ENCODE measurements at places on chromosomes 1 and 21.

- peak; percentile 82 for DNase-seq
Measured at GRCh38 chr1:180229483-180230415, at the start of gene LHX4. Gene LHX4, plus strand, starts transcription at chr1:180230264. Its CDS starts 266 bp downstream, at chr1:180230530.

DNA sequence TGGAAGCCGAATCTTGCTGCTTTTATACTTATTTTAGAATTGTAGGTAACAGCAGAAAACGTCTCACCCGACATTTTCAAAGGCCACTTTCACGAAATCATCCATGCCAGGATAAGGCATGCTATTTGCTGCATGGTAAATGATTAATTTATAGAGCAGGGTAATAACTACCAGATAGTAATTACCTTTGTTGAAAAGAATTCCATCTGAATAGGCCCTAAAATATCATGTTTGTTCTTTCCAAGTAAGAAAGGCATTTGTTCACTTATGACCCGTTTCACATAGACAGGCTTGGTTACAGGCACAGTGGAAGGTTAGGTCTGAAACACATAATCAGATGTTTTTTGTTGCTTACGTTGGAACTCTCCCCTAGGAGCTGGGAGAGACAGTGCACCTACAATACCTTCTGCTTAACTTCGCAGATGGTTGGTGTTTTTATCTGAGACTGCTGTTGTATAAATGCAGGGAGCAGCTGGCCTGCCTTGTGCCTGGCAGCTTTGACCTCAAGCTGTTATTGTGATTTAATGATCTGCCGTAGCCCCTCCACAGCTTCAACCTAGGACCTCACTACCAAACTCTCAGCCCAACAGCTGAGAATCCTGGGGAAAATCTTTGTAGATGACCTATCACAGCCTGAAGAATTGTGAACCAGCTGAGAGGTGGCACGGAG lies 1.6 kb downstream of the SLC44A3 start:
- no peak for DNase-seq

DNA sequence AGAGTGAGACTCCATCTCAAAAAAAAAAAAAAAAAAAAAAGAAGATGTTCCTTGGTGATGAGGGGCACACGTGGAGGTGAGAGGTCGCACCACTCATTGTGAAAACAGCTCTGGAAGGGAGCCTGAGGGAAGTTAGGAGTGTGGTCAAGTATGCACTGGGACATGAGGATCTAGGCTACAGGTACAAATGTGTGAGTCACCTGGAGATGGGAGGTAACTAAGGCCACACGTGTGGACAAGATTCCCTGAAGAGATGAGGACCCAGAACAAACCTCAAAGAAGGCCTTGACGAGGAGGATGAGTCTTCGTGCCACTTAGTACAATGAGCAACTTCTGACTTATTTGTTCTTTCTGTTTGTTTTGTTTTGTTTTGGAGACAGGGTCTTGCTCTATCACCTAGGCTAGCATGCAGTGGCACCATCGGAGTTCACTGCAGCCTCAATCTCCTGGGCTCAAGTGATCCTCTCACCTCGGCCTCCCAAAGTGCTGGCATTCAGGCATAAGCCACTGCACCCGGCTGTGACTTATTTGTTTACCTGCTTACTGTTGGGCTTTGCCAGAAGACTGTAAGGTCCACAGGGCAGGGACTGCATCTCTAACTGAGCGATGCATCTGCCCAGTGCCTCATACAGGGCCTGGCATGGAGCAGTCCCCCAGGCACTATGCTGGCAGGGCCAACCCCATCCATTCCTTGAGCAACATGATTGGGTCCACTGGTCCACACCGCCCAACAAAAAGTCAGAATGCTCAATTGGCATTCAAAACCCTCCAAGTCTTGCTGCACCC lies 6.4 kb downstream of the ASAP3 start:
- DNase-seq: no peak

- peak; percentile 96 for DNase-seq
Measured at GRCh38 chr1:53946252-53947171, at the start of gene LRRC42. Gene LRRC42, plus strand, starts transcription at chr1:53946350. Its CDS starts 5,650 bp downstream, at chr1:53952000.

GRCh38 chr1:207973898-207974568 lies 63.1 kb upstream of the CD34 start:
- DNase-seq: no peak

DNA sequence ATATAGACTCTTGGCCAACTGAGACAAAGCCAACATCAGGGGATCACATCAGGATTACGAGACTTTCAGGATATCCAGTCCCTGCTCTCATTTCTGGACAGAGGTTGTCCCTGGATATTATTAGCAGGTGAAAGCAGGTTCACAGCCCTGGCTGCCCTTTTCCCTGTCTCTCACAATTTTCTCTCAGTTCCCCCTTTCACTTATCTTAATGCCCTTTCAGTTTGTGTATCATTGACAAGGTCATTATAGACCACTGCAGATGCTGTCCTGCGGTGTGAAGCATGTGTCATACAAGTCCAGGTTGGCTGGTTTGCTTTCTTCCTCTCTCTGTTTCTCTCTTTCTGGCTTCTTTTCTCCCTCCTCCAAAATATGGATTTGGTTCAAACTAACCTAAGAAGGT lies 2.1 kb upstream of the KLHDC9 start:
- DNase-seq: peak; percentile 64

GRCh38 chr21:45640888-45641479 lies 2.5 kb upstream of the PCBP3 start:
- peak; percentile 59 for DNase-seq

DNA sequence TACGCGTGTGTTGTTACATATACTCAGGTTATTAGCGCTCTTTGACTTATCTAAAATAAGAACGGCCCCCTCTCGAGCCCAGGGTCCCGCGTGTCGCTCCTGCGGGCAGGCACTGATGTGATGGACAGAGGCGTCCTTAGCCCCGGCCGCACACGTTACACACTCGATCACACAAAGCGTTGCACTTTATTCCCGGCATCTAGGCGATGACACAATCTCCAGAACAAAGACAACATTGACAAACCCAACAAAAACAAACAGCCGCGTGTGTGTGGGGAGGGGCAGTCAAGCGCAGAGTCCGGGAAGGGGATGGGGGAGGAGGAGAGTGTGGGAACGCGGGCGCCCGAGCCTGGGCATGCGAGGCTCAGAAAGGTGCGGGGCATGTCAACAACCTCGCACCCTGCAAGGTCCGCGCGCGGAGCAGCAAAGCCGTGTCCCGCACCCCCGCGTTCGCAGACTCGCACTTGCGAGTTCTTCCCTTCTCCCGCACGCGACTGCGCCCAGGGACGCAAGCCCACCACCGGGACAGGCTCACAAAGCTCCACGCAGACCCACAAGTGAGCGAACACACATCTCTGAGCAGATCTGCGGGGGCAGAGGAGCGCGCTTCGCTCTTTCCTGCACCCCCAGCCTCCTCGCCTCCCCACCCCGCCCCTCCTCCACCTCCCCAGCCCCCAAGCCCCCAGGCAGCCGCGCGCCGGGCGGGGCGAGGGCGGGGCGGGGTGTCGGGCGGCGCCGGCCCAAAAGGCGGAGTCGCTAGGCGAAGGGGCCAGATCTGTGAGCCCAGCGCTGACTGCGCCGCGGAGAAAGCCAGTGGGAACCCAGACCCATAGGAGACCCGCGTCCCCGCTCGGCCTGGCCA lies at the start of gene EFNA1:
Gene EFNA1, plus strand, starts transcription at position 772 of the 862 bp plus-strand sequence. CDS start 102 bp downstream, outside the sequence.
- DNase-seq: peak; percentile 67

- DNase-seq: no peak
Measured at GRCh38 chr21:25563361-25564116, 43.7 kb downstream of the MRPL39 start.

DNA sequence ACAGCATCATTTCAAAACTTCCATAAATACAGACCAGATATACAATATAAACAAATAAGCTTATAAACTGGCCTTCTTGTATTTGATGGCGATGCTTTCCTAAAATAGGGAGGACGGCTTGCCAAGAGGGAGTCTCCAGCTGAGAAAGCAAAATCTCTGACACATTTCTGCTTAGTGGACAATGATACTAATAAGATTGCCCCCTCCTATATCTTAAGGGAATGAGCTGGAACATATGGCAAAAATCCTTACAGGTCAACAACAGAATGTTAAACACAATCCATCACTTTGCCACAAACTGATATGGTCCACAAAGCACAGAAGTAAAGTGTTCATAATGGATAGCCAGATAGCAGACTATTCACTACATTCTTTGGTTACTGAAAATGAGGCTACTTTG lies 7.1 kb upstream of the GADD45A start:
- DNase-seq: no peak

GRCh38 chr21:31618696-31619430 lies 40.6 kb upstream of the SOD1 start:
- no peak for DNase-seq

DNA sequence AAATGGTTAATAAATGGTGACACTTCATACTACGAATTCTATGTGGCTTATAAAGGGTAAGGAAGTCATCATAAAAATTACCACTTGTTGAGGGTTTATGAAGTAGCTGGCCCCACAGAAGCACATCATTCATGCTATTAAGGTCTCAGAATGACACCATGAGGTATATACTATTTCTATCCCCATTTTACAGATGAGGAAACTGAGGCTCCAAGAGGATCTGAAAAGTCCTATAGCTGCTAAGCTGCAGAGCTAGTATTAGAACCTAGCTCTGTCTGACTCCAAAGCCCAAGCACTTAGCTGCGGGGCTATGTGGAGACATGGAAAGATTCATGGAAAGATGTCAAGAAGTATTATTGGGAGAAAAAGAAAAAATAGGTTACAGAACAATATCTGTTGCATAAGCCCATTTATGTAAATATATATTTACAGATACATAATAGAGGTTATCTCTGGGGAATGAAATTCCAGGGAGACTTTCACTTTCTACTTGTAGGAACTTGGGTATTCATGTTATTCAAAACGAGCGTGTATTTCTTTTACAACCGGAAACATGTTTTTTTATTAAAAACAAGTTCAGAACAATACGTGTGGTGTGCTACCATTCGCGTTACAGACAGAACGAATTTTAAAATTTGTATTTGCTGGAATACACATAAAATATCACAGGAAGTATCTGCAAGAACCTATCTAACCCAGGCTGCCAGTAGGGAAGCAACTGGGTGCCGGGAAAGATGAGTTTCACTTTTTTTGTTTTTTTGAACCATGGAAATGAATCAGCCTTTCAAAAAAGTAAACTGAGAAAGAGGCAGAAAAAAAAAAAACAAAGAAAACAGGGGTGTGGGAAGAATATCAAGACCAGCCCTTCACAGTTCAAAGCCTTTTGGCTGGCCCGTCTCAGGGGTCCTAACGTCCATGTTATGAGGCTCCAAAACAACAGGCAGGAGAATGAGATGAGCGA lies 13.4 kb downstream of the SPOCD1 start:
- no peak for DNase-seq

Data from GM13976 (cell line).